GM23338 (cell line): ENCODE measurements at places on chromosomes 11 and 22. TPM values are rescaled to one million over a fixed set of nuclear protein-coding genes. Genes with fewer than 3 reads are reported as not detected.
A peak's percentile ranks its signal among the peaks of the same experiment; 100 is the strongest.

GRCh38 chr22:42289671-42290541 lies 19.5 kb upstream of the TCF20 start:
- no peak overlapping the region for H3K27ac ChIP-seq
- H3K36me3 ChIP-seq = no peaks in the 10 kb centered on the region
- H3K4me3 ChIP-seq = no peak overlapping the region
- peaks cover 18% of the 10 kb centered on the region; the same call in 1 of the 2 replicates for H3K27me3 ChIP-seq
- DNase-seq = no peak

DNA sequence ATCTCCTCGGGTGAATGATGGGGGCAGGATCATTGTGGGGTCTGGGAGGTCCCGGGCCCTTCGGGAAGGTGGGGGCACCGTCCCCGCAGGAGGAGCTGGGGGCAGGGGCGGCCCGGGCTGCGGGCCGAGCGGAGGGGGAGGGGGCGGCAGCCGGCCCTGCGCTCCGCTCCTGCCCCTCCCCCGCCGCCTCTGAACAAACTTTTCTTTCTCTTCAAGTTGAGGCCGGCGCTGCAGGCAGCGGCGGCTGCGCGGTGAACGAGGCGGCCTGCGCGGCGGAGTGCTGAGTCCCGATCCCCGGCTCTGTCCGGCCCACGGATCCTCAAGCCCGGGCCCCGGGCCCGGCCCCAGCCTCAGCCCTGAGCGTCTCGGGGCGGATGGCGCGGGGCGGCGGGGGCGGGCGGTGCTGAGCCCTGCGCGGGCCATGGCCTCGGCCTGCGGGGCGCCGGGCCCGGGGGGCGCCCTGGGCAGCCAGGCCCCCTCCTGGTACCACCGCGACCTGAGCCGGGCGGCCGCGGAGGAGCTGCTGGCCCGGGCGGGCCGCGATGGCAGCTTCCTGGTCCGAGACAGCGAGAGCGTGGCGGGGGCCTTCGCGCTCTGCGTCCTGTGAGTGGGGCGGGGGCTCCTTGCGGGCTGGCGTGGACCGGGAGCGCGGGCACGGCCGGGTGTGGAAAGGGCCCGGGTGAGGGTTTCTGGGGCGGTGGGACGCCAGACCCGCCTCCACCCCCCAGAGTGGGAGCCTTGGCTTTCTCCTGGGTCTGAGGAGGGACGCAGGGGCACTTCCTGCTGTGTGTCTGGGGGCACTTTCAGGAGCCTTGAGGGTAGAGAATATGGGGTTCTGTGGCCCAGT lies at the start of gene INPPL1:
TSS of gene INPPL1 (plus strand) at position 204 of the 847 bp plus-strand sequence. CDS start at position 422, 218 bp downstream.
- peak within 1 kb of the TSS; percentile 91 for H3K27ac ChIP-seq
- H3K27me3 ChIP-seq = peaks cover 16% of the 10 kb centered on the region; the same call in 1 of the 2 replicates
- peak within 1 kb of the TSS; percentile 97 for H3K4me3 ChIP-seq
- H3K36me3 ChIP-seq = no peaks in the 10 kb centered on the region; the same call in 1 of the 2 replicates
- peaks cover 25% of the 10 kb centered on the region for H3K4me1 ChIP-seq
- peak; percentile 76 for DNase-seq

GRCh38 chr11:34654483-34655334 lies 33.8 kb downstream of the EHF start:
- peak; percentile 70 for DNase-seq
- no peaks in the 10 kb centered on the region for H3K36me3 ChIP-seq
- no peak overlapping the region for H3K27ac ChIP-seq
- peaks cover 43% of the 10 kb centered on the region for H3K4me1 ChIP-seq

DNA sequence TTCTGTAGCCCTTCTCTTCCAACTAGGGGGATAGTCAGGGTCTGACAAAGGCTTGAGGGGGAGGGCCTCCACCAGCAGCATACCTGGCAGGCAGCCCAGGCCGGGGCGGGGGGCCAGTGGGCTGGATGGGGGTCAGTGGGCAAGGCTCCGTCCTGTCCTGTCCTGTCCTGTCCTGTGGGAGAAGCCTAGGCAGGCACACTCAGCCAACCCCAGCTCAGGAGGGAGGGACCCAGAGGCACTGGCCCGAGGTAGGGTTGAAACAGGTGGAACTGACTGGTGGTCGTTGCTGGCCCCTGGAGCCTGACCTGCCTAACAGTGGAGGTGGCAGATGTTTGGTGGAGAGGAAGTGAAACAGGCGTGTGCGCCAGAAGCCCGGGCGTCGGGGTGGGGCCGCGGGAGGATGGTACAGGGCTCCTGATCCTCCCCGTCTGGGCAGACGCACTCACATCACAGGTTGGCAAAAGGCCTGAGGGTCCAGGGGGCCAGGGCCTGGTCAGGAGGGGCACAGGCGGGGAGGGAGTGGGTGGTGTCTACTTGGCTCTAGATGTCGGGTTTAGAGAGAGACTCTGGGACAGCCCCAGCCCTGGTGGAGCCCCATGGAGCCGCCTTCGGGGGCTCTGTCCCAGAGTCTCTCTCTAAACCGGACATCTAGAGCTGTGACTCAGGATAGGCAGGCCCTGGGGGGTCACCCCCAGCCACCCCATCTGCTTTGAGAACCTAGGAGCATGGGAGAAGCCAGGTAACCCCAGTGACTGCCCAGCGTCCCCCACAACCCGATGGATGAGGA lies 32.5 kb upstream of the GRAMD4 start:
- H3K36me3 ChIP-seq = no peaks in the 10 kb centered on the region
- H3K4me3 ChIP-seq = no peak overlapping the region
- peaks cover 16% of the 10 kb centered on the region; the same call in 1 of the 2 replicates for H3K4me1 ChIP-seq

- H3K27me3 ChIP-seq = no peaks in the 10 kb centered on the region
- no peak overlapping the region for H3K27ac ChIP-seq
- DNase-seq = no peak
- no peaks in the 10 kb centered on the region for H3K36me3 ChIP-seq
- no peaks in the 10 kb centered on the region for H3K4me1 ChIP-seq
These were observed 11.0 kb upstream of the CWF19L2 start for GRCh38 chr11:107468596-107468995.

GRCh38 chr11:17238377-17238776 lies 30.6 kb upstream of the PIK3C2A start:
- H3K27ac ChIP-seq = no peak overlapping the region
- no peaks in the 10 kb centered on the region for H3K27me3 ChIP-seq
- H3K36me3 ChIP-seq = no peaks in the 10 kb centered on the region
- no peaks in the 10 kb centered on the region for H3K4me1 ChIP-seq
- DNase-seq = no peak

DNA sequence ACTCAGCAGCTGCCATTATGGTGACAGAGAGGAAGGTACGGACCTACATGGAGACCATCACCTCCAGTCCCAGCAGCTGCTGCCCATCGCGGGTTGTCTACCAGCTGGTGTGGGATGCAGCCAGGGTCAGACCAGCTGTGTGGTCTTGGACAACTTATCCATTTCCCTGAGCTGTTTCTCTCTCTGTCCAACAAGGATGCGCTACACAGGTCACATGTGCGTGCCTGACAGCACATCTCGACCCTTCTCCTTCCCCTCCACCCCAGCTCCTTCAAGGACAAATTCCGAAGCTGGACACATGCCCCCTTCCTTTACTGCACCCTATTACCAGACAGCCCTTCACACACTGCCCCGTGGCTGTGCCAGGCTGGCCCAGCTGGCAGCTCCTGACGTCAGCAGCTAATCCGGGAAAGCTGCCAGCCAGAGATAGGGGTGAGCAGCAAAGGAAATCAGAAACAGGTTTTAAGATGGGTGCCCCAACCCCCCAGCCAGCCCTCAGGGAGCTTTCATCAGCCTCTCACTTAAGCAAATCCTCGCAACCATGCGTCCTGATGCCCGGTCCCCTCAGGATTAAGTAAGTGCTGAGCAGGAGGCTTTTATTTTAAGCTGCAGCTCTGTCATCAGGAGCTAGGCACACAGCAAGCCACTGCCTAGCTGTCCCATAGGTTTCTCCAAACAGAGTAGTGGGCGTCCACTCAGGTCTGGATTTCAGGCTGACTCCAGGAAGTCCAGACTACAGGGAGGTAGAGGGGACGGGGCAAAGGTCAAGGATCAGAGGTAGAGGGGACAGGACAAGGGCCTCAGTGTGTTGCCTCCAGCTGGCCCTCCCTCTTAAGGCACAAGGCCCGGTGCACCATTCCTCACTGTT lies 20.3 kb downstream of the TEF start:
- DNase-seq = no peak
- no peak overlapping the region for H3K27ac ChIP-seq
- no peaks in the 10 kb centered on the region for H3K36me3 ChIP-seq
- no peaks in the 10 kb centered on the region for H3K27me3 ChIP-seq

- no peak overlapping the region for H3K4me3 ChIP-seq
- no peaks in the 10 kb centered on the region for H3K36me3 ChIP-seq
- peaks cover 15% of the 10 kb centered on the region; the same call in 1 of the 2 replicates for H3K4me1 ChIP-seq
- H3K27me3 ChIP-seq = no peaks in the 10 kb centered on the region
- no peak overlapping the region for H3K27ac ChIP-seq
These were observed 12.4 kb upstream of the TEF start for GRCh38 chr22:41369424-41369745.

GRCh38 chr11:96052921-96053651 lies 129.2 kb upstream of the MTMR2 start:
- DNase-seq = no peak
- no peak overlapping the region for H3K27ac ChIP-seq
- no peak overlapping the region for H3K4me3 ChIP-seq
- no peaks in the 10 kb centered on the region for H3K36me3 ChIP-seq
- no peaks in the 10 kb centered on the region for H3K27me3 ChIP-seq

GRCh38 chr11:32894149-32894827 lies 1.7 kb downstream of the QSER1 start:
- H3K4me3 ChIP-seq = peak overlapping the region; percentile 56
- H3K27me3 ChIP-seq = no peaks in the 10 kb centered on the region
- H3K27ac ChIP-seq = peak overlapping the region; percentile 79
- H3K36me3 ChIP-seq = peaks cover 4% of the 10 kb centered on the region; the same call in 1 of the 2 replicates
- H3K4me1 ChIP-seq = peaks cover 50% of the 10 kb centered on the region

DNA sequence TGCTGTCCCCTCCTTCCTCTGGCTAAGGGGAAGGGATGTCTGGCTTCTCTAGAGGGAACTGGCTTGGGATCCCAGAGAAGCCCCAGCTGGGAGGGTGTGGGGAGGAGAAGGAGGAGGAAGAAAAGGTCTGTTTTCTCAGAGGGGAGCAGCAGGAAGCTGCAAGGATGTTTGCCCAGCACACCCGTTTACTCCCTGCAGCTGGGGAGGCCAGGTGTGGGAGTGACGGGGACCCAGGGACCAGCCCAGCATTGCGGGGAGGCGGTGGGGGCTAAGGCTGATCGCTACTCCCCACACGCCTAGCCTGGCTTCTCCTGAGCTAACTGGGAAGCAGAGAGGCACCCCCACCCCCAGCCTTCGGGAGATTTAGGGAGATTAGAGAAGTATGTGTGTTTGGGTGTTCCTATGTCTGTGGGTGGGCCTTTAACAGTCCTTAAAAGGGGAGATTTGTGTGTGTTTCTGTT lies 3.9 kb downstream of the CREB3L1 start:
- peak; percentile 62 for DNase-seq
- H3K36me3 ChIP-seq = no peaks in the 10 kb centered on the region
- 0 out of 2 replicates have a peak, but pooled peaks cover 2% of the 10 kb centered on the region for H3K27me3 ChIP-seq
- peak overlapping the region; percentile 86 for H3K27ac ChIP-seq
- H3K4me1 ChIP-seq = peaks cover 51% of the 10 kb centered on the region

- H3K27me3 ChIP-seq = no peaks in the 10 kb centered on the region
- no peak overlapping the region for H3K4me3 ChIP-seq
- no peak overlapping the region for H3K27ac ChIP-seq
- DNase-seq = no peak
These were observed 78.9 kb upstream of the SPON1 start for GRCh38 chr11:13883589-13883988.

PAMR1 gene
- total RNA-seq = 2.5 and 3.1 TPM in 2 replicates

RNF169 gene
- total RNA-seq = 15.1 and 16.5 TPM in 2 replicates

DAGLA gene
- total RNA-seq = 1.3 and 2.5 TPM in 2 replicates

OMP gene
- total RNA-seq = 1.0 TPM in 1 of 2 replicates, not detected in the other

CASP12 gene
- not detected in 2 replicates for total RNA-seq
